ENCODE measurements at places on chromosomes 12 and 14.

DNA sequence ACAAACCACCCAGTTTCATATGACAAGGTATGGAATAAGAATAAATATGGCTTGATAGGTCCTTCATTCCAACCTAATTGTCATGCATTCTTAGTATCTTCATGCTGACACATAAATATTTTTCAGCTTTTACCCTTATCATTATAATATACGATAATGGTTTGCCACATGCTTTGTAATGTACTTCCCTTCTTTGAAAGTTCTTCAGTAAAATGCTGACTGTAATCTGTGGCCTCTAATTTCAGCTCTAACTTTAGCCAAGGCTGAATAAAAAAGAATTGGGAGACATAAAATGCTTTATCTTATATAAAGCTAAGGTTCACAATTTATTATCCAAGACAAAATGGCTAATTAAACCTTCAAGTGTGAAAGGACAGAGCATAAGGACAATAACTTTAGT, 2.6 kb upstream of the MAP4K5 start:
- DNase-seq: no peak

DNA sequence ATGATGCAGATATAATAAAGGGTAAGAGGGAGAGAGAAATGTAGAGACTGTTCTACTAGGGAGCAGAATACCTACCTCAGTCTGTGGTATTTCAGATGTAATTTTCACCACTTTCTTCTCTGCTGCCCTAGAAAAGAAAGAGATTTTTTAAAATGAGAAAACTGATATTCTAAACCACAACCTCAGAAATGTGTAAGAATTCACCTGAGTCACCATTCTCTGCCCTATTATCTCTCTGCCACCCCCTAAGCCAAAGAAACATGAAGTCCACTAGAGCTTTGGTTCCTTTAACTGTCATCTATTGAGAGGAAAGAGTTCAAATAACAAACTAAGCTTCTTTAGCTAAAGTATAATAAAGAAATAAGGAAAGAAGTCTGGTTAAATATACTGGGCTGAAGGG, 21.6 kb downstream of the SARNP start:
- no peak for DNase-seq

DNA sequence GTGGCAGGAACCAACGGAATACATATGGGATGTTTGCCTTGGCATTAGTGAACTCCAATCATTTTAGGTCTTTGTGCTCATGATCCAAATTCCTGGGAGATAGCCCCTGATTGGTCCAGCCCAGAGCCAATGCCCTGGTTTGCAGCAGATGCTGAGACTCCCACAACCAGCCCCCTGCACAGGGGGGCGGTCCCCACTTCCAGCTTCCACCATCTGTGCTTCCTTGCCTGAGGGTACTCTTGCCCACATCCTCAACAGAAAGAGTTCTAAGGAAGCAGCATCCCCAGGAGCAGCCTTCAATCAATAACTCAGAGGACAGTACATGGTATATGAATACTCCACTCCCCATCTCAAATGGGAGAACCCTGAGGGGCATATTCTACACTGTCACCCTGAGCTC, 39.7 kb upstream of the FICD start:
- no peak for DNase-seq

DNA sequence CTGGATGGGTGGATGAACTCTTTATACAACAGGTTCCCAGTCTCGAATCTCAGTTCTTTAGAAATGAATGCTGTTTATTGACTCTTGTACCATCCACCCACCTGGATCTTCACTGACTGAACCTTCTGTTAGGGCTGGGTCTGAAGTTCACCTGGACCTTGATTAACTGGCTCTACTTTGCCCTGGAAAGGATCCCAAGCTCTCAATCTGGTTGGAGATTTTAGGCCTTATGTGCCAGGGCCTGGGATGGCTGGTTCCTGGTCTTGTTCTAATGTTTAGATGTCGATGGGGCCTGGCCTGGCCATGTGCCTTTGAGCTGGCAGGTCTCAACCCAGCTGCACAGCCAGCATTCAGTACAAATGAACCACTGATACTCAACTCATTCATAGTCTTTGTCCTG, 76.5 kb upstream of the MED13L start:
- DNase-seq: no peak

GRCh38 chr14:34203251-34203722, 252.4 kb upstream of the EGLN3 start:
- no peak for DNase-seq

DNA sequence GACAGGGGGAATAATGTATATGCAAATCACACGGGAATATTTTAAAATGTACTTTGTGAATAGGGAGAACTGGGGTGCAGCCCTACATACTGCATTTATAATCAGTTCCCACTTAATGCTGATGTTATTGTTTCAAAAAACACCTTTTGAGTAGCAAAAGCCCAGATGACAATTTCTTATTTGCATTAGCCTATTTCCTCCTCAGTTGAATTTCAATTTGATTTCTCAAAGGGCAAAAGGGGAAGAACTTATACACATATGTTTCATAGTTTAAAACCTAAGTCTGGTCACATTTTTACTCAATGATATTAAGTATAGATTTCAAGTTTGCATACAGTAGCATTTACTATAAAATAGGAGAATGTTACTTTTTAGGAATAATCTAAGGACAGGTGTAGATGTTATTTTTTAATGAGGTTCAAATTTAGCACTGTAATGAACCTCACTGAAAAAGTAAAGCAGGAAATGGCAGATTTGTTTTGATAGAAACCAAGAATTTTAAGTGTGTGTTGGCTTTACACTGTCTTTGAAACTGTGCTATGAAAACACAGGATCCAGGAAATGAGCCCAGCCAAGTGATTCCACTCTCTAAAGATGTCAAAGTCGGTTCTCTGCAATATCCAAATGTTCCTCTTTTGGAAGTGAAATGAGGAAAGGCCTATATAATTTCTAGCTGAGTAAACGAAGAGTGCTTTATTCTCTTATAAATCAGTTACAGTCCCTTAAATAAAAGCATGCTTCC, 367.4 kb downstream of the BTG1 start:
- no peak for DNase-seq

- DNase-seq: no peak
These were observed 113.4 kb downstream of the ETV6 start for GRCh38 chr12:11762723-11763326.
